Stimulated activated CD4-positive, alpha-beta T cell treated with anti-CD3 and anti-CD28 coated beads, Interleukin-15, amount 100 ng/mL, for 48 hours (primary cell): ENCODE measurements at places on chromosomes 5 and 9.

- DNase-seq, result no peak
Measured at GRCh38 chr5:98904780-98905179, 24.0 kb downstream of the CHD1 start.

- no peak for DNase-seq
Measured at GRCh38 chr9:84862810-84863287, 193.3 kb downstream of the NTRK2 start.

DNA sequence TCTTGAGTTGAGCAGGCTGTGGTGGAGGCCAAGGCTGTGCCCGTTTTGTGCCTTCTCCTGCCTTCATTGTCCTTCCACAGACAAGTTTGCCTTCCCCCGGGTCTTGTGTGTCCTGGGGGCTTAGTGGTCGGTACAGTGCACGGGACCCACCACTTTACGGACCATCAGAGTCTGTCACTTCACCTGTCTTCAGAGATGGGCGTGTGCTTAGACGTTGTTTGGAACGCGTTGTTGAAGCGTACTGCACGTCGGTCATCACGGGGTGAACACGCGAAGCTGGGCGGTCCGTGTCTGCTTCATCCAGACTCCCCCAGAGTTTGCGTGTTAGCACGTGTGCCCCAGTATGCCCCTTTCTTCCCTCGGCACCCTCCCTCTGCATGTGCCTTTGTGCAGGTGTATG lies 24.8 kb downstream of the CEP72 start:
- no peak for DNase-seq

DNA sequence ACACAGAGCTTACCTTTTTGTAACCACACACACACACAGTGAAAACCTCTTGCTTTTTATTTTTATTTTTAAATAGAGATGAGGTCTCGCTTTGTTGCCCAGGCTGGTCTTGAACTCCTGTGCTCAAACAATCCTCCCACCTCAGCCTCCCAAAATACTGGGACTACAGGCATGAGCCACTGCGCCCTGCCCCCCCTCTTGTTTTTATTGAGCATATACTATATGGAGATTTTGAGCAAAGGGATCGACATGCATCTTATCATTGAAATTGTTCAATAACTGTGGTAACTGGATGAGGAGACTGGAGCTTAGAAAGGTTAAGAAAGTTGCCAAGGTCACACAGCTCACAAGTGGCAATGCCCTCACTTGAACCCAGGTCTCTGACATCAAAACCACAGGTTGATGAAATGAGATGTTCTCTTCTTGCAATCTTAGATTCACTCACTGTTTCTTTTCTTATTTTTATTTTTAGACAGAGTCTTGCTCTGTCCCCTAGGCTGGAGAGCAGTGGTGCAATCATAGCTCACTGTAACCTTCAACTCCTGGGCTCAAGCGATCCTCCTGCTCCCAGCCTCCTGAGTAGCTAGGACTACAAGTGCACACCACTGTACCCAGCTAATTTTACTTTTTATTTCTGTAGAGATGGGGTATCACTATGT lies 26.8 kb upstream of the STXBP1 start:
- no peak for DNase-seq

DNA sequence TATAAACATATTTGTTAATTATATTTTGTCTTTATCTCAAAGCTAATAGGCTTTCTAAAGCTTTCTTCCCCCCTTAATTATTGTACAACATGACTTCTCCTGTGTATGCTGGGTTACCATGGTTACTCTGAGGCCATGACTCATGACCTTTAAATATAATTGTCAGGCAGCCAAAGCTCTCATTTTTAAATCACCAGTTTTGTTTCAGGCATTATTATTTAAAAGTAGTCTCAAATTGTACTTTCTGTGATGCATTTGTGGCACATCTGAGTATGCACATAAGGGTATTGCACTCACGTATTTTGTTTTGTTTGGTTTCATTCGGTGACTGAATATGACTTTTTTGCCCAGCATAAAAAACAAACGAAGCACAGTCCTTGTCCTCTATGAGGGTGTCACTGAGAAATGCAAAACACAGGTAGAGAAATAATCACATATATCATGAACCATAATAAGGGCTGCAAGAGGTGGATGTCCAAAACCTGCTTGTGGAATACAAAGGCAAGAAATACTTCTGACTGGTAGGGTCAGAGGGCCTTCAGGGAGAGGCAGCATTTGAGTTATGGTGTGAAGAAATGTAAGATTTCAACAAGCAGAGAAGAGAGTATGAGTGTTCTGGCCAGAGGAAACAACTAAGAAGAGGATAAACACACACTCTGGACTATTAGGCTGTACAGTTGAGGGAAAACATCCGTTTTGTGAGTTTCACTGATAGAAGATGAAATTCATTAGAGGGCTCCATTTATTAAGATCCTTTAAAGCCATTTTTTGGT lies 2.1 kb downstream of the CCDC192 start:
- DNase-seq, result no peak

GRCh38 chr9:90735952-90736351 lies 65.7 kb upstream of the SYK start:
- no peak for DNase-seq

DNA sequence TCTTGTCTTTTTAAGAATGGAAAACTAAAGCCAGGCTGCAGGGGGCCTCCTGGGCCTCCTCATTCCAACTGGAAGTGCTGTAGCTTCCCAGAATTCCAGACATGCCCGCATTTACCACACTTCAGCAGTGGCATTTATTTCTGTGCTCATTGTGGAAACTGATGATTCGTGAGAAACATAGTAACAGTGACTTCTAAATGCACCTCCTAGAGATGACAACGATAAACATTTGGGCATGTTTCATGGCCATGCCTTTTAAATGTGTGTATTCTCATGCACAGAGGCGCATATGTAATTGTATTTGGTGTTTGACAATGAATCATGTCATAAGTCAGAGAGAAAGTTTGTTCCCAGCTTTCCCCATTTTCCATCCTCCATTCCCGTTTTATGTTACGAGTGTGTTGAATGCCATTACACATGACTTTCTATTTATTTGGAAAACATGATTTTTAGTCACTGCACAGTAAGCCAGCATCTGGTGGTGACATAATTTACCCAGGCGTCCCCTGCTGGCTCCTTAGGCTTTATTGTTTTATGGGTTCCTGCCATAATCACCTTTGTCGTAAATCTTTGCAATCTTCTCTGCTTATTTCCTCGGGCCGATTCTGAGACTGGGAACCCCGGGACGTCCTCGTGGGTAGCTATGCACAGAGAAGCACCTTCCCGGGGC lies 68.8 kb upstream of the FCN2 start:
- no peak for DNase-seq

- no peak for DNase-seq
Measured at GRCh38 chr5:90675222-90675621, 116.6 kb downstream of the ADGRV1 start.
